ENCODE measurements at places on chromosomes 6 and 20.

GRCh38 chr6:168280020-168280898 is 39.3 kb downstream of the DACT2 start:
- no peak for DNase-seq

- no peak for DNase-seq
These were observed 171.7 kb upstream of the PDE10A start for GRCh38 chr6:165834613-165835259.

DNA sequence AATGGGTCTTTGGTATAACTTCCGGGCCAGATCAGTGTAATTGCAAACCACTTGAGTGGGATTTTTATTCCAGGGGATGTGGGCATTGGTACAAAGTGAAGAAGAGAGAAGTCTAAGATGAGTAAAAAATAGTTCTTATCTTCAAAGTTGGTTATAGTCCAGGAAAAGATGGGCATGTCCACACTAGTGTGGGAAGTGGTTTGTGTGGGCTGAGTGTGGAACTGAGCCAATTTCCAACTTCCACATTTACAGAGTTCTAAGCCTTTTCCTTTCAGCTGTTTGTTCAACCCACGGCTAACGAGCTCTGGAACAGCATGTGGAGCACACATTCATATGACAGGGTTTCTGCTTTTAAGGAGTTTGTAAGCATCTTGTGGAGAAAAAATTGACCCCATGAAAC is 72.3 kb upstream of the IFNGR1 start:
- no peak for DNase-seq

DNA sequence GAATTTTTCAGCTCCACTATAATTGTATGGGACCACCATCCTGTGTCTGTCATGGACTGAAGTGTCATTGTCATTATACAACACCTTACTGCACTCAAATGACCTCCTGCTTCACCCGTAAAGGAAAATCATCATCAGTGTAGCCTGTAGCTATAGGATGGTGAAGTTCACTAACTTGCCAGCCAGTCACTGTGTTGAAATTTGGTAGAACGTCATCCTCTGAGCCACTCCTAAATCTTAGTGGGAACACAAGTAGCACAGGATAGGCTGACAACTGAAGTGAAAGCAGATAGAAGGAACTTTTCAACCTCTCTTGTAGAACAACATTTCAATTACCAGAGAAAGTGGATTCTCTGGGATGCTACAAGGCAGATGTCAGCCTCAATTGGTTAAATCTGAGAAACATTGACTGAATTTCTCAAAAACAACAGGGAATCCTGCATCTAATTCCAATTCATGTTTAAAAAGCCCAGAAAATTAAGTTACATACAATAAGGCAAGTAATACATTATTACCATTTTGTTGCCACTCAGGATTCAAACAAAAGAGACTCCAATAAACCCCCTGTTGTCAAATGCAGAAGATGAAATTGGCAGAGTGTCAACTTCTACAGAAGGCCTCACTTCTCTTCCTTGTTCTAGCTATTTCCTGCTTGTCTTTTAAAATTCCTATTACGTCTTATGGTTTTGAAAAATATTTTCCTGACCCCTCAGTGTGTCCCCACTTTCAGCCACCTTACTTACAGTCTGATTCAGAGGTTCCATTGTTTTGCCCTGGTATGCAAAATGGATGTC is 647.9 kb upstream of the AGPAT4 start:
- no peak for DNase-seq

DNA sequence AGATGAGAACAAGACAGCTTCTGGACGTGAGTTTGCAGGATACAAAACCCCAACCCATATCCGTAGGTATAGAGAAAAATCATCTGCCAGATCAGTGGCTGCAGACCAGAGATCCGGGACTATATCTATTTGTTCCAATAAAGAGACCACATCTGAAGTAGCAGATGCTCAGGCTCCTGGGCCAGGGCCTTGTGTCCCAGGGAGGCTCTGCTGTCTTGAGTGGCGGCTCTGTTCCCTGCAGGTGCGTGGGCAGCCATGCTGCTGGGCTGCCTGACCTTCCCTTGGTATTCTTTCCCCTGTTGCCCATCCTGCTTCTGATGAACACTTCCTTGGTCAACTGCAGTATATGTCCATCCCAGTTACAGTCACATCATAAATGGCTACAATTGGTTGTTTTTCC is 34.9 kb downstream of the ERMARD start:
- no peak for DNase-seq

DNA sequence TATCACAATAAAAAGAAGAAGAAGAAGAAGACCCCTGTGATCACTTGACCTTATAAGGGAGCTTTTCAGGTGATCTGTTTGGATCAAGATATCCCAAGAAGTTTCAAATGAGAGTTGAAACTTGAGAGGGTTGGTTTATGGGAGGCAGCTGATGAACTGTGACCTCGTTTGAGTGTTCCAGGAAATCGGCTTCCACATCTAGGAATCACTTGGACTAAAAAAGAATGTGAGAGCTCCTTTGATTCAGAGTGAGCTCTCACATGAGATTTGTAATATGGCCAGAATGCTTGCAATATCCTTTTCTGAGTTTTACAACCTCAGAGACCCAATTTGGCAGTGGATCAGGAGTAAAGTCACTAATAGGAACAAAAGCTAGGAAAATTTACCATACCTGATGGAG is 228.1 kb downstream of the ATXN1 start:
- no peak for DNase-seq

DNA sequence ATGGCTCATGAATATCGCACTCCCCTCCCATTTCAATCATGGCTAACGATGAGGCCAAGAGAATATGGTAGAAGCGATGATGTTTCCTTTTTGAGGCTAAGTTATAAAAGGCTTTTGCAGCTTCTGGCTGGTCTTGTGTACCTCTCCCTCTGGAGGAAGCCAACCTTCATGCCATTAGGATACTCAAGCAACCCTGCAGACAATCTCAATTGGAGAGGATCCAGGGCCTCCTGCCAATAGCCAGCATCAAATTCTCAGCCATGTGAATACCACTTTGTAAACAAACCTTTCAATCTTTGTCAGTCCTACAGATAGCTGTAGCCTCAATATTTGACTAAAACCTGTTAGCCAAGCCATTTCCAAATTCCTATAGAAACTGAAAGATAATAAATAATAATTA is 738.4 kb downstream of the KIF16B start:
- DNase-seq = no peak

Data from activated CD4-positive, alpha-beta T cell treated with anti-CD3 and anti-CD28 coated beads for 36 hours (primary cell).